ENCODE measurements at places on chromosomes 4 and X.

DNA sequence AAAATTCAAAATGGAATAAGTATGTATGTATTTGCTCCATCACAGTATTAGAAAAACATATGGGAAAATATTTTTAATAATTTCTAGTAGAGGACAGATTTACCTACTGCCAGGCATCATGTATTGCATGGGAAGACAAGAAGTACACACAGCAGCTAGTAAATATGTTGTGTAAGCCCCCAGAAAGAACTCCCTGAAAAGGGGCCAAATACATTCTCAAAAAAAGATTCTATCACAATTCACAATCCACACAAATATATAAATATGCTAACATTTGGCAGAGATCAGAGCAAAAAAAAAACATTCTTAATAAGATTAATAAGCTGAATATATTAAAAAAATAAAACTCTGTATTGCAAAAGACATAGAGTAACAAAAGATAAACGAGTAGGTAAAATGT lies 28.0 kb downstream of the SLC10A6 start:
- no peak for DNase-seq

GRCh38 chr4:76208005-76208765 lies 5.4 kb downstream of the SCARB2 start:
- DNase-seq, result no peak

DNA sequence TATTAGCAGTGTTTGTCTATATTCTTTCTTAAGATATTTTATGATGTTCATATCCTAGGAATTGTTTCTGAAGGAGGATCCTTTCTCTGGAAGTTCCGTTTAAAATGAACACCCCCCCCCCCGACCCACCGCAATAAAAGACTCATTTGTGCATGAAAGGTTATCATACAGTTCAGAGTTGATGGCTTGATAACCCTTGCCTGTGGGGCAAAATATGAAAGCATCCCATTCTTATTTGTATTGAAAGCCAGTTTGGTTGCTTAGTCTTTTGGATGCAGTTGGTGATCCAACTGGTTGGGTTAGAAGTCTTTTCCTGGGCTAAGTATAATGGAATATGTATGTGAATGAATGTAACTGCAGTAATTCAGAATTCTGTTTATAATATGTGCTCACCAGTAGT lies 8.3 kb downstream of the INTS6L start:
- no peak for DNase-seq

DNA sequence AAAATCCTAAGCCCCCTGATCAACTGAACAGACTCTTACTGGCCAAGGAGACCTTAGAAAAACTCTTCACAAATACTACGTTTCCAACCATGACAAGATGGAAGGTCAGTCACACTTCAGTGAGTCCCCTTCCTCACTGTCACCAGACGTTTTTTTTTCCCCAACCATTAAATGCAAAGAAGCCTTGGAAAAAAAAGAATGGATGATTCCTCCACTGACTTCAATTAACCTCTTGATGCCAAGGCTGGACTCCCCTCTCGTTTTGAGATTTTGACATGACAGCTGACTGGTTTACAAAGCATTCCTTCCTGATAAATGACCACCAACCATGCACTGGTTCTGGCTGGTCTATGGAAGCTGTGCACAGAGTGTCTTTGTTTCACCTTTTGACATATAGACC lies 73.2 kb downstream of the SLC34A2 start:
- no peak for DNase-seq

DNA sequence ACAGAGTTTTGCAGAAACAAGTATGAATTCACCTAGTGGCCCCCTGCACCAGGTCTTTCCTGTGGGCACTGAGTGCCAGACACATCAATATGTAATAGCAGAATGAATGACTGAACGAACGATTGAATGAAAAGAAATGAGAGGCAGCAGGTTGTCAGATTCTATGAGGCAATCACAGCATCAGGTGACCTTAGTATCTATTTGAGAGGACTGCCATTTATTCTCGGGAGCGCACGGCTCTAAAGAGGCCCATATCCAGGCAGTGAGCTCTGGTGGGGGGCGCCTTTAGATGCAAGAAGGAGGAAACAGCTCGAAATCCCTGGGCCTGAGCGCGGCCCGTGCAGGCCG lies 528 bp upstream of the SLC25A4 start:
- DNase-seq, result no peak

Data from stimulated activated CD4-positive, alpha-beta T cell treated with anti-CD3 and anti-CD28 coated beads, Interleukin-4, amount 100 ng/mL, for 1 hour (primary cell).